Omental fat pad (tissue), 4 donors: ENCODE measurements at places on chromosomes 7 and 10. TPM values are rescaled to one million over a fixed set of nuclear protein-coding genes. Genes with fewer than 3 reads are reported as not detected.

The SLC26A3 gene
- not detected for total RNA-seq

The KCND2 gene
- 1.8 TPM for total RNA-seq

The ARHGAP22 gene
- 13.3 TPM for total RNA-seq

The ADAM8 gene
- 11.8 TPM for total RNA-seq

The PAX2 gene
- total RNA-seq = not detected

GRCh38 chr7:94129443-94130140, 125.4 kb upstream of the BET1 start:
- DNase-seq = no peak

GRCh38 chr7:69738396-69738951, 140.2 kb downstream of the AUTS2 start:
- no peak for DNase-seq

DNA sequence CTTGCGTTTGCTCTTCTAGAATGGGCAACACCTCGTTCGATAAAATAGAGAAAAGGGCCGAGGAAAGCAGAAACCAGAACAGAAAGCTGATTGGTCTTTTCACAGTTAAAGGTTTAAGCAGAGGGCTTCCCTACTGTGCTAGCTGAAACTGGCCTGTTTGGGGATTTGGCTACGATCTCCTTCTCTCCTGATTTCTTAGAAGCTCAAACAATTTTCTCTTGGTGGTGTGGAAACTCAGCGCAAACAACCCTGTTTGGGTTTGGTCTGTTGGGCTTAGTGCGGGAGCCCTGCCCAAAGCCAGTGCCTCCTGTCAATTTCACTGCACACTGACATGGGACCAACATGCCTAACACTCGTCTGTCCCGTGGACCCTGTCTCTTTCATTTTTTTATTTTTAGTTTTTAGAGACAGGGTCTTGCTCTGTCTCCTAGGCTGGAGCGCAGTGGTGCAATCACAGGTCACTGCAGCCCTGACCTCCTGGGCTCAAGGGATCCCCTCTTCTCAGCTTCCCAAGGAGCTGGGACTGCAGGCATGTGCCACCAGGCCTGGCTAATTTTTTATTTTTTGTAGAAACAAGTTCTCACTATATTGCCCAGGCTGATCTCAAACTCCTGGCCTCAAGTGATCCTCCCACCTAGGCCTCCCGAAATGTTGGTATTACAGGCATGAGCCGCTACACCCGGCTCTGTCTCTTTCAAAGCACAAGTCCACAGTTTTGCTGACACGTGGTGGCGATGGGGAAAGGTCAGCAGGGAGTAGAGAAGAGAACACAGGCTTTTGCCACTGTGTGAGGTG, 16.5 kb upstream of the BNIP3 start:
- DNase-seq = no peak

- no peak for DNase-seq
These were observed 50.6 kb downstream of the ZNF438 start for GRCh38 chr10:30980951-30981616.

GRCh38 chr7:66348531-66348930, 143.4 kb downstream of the TPST1 start:
- no peak for DNase-seq

DNA sequence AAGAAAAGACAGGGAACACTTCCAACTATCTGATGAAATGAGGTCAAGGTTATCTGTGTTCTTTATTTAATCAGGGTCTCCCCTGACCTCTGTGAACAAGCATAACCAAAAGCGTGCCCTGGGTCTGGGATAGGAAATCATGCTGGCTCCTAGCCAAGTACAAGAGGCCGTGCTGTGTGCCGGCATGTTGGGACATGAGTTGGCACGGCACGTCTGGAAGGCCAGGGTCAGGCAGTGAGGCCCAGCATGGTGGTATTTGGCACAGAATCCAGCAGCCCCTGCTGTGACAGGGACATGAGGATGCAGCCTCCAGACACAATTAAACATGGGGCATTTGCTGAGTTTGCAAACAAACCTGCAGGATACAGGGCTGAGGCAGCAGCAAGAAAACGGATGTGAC, 320.4 kb downstream of the PLXNA4 start:
- no peak for DNase-seq

GRCh38 chr7:39969431-39969830, 19.4 kb downstream of the CDK13 start:
- no peak for DNase-seq
